ENCODE measurements at places on chromosomes 6 and 20.

- peak; percentile 73 for ATAC-seq
These were observed 13.9 kb upstream of the KLHL31 start for GRCh38 chr6:53679446-53679933.

DNA sequence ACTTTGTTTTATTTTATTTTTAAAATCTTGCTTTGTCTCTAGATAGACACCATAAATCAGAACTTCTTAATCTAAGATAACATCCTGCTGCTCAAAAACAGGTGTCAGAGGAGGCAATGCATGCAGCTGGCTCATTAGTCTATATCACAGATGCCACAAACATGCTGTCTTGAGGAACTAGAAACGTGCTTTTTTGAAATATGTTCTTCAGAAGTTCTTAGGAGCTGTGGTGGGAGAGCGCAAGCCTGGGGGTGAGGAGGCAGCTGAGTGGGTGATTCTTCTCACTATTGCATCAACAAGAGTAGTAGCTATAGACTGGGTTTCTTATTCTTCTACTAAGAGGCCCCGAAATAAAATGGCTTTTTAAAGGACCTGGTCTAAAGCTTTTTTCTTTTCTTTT, 23.4 kb downstream of the IL22RA2 start:
- no peak for ATAC-seq

GRCh38 chr6:120005292-120005976, 655.9 kb upstream of the MAN1A1 start:
- ATAC-seq, result peak; percentile 95

DNA sequence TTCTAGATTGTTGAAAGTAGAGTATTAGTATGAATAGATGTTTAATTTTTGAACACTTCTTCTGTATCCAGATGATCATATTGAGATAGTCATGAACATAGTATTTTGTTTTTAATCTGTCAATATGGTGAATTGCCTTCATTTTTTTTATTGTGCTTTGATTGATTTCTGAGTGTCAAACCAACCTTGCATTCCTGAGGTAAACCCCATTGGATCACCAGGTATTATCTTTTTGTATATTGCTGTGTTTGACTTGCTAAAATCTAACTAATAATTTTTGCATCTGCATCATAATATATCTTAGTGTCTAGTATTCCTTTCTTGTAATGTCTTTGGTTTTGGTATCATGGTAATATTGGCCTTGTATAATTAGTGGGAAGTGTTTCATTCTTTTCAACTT, 25.5 kb downstream of the SERPINB1 start:
- ATAC-seq, result no peak

GRCh38 chr6:40176152-40176551, 241.9 kb upstream of the MOCS1 start:
- no peak for ATAC-seq

GRCh38 chr6:5516036-5516435, 254.7 kb downstream of the FARS2 start:
- no peak for ATAC-seq

DNA sequence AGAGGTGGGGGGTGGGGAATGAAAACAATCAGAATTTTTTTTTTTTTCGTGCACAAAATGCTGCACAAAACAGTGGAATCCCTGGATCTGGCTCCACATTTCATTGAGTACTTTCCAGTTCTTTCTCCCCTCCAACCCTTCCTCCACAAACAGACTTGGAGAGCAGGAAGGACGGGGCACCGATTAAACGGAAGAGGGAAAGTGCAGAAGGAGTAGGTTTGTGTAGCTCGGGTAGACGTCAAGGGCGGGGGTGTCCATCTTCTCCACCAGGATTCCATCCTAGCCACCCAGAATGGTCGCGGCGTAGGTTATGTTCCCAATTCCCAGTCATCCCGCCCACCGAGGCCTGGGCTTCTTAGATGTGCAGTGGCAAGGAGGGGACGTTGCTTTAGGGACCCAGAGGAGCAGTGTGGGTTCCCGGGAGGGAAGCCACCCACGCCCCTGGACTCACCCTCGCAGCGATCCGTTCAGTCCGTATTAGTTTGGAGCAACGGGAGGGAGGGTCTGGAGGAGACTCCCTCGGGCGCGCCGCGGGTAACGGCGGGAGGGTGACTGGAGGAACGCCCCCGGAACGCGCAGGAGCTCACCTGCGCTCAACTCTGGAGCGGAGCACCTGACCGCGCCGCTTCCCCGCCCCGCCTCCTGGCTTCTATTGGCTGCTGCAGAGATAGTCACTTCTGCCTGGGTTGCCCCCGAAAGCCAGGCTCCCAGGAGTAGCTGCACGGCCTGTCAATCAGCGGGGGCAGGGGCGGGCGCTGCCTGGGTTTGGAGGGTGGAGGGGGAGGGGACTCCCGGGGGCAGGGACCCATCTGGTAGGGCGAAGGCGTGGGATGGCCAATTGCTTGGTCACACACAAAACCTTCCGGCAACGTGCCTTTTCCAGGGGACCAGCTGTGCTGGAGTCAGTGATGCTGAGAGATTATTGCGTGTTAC, at the start of gene ENPP5:
Gene ENPP5 (minus strand): TSS at position 624 of the 933 bp plus-strand sequence. CDS start 2,718 bp downstream, outside the sequence.
- no peak for ATAC-seq

GRCh38 chr6:12535586-12536314, 180.8 kb upstream of the PHACTR1 start:
- ATAC-seq, result no peak

GRCh38 chr6:77466055-77466450, 2.8 kb upstream of the HTR1B start:
- peak; percentile 84 for ATAC-seq

DNA sequence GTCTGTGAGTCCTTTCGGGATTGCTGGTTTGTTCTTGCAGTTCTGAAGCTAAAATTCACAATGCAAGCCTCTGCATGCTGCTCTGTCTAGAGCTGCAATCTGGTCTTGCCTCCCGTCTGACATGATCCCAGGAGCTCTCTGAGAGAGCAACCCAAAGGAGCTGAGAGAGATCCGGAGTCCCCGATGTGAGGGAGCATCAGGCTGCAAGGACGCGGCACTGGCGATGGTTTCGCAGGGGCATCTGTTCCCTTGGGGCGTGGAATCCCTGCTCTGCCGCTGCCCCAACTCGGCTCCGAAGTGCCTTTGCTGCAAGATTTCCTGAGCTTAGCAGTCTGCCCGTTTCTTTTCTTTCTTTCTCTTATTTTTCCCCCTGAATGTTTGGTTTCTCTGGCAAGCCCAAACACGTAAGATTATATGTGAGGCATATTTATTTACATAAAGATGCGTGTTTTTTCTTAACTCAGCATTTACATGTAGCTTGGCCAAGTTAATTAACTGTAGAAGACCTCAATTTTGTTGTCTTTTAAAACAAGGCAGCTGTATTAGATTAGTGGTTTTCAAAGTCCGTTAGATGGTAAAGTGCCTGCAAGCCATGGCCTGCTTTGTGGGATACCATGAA, 873.0 kb downstream of the KIF16B start:
- ATAC-seq, result no peak

- ATAC-seq, result peak; percentile 91
These were observed 75.5 kb downstream of the NOL4L start for GRCh38 chr20:32509639-32510066.

DNA sequence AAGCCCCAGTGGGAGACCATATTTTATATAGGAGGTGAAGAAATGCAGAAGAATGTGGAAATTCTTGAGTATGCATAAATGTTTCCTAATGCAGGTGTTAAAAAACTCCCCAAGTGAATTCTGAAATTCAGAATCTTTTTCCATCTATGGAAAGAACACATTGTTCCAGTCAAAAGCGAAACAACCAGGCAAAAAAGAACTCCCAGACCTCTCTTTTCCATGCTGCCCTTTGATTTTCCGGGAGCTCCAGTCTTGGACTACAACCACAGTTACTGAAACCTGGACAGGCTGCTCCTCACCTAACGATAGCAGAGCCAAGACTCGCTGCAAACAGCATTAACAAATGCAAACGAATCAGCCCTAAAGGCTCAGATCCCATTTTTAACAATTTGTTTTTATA, 108.7 kb upstream of the CNKSR3 start:
- ATAC-seq, result no peak

DNA sequence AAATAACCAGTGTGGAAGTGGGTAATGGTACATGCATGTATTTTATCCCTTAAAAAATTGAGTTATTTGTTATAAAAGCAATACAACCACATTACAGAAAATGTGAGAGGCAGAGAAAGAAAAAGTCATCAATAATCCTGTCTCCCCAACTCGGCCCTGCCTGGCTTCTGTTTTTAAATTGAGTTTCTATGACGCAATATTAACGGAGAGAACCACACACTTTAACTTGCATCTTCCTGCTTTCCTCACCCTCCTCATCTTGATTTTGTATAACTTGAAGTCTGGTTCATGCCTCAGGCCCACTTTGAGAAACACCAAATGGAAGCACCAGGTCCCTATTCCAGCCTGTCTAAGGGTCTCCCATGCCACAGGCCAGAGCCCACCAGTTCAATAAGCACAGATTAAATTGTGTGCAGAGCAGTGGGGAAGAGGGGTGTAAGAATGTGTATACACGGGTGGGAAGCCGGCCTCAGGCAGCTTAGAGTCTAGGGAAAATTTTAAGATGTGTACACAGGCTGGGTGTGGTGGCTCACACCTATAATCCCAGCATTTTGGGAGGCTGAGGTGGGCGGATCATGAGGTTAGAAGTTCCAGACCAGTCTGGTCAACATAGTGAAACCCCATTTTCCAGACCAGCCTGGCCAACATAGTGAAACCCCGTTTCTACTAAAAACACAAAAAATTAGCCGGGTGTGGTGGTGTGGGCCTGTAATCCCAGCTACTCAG, 15.9 kb downstream of the KCNK5 start:
- no peak for ATAC-seq

DNA sequence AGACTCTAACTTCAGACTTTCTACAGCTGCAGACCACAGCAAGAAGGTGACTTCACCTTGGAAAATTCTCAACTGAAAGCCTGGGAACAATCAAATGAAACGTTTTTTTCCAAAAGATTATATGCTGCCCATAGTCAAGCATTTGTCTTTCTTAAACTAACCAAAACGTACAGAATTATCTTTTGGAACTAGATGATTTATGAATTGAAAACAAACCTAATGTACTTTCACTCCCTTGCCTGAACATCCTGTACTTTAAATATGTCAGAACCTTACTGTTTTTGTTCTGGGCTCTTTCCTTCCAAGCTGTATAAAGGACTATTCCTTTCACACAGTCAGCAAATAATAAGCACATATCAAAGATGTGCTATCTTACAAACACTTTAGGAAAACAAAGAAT, 62.4 kb upstream of the TNFAIP3 start:
- ATAC-seq, result no peak

GRCh38 chr6:156944412-156944811, 167.2 kb downstream of the ARID1B start:
- no peak for ATAC-seq

- ATAC-seq, result peak; percentile 74
These were observed 42.0 kb upstream of the ESR1 start for GRCh38 chr6:151765444-151765886.

- ATAC-seq, result no peak
These were observed 149.2 kb upstream of the EXOC2 start for GRCh38 chr6:842141-842540.

DNA sequence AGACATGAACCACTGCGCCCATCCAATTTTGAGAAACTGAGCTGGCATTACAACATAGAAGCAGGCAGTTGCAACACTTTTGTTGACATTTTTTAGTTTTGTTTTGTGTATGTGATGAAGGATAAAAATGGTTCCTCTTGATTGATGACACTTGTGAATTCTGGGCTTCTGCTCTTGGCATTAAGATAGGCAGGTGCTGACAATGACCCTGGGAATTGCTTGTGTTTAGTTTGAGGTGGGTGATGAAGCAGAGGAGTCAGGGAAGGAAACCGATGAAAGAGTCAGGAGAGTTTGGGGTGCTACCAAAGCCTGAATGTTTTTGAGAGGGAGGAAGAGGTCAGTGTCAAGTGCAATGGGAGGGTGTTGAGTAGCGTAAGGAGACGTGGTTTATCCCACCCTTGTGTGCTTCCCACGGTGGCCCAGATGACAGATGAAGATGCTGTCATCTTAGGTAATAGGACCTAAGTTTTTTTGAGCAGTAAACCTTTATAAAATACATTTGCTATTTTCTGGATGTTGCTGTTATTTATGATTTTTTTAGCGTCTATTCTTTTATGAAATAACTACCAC, 19.4 kb downstream of the CDS2 start:
- ATAC-seq, result no peak

DNA sequence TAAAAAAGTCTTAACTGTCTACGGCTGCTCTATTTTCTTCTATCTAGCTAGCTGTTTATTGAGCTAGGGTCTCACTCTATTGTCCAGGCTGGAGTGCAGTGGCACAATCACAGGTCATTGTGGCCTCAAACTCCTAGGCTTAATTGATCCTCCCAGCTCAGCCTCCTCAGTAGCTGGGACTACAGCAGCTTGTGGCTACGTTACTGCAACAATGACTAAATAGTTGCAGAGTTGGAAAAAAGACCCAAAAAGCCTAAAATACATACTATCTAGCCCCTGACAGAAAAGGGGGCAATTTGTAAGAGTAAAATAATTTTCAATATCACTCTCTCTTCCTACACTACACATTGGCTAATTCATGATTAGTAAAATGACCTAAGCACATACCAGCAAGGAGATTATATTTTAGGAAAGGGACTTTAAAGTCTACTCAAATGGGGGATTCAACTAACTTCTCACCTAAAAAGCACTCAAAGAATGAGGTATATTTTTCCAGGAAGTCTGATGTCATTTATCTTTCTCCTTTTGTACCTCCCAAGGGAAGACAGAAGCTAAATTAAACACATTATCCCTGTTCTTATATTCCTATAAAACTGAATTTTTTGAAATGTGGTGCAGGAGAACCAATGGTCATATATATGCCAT, 82.8 kb downstream of the ZMYND8 start:
- peak; percentile 2 for ATAC-seq

DNA sequence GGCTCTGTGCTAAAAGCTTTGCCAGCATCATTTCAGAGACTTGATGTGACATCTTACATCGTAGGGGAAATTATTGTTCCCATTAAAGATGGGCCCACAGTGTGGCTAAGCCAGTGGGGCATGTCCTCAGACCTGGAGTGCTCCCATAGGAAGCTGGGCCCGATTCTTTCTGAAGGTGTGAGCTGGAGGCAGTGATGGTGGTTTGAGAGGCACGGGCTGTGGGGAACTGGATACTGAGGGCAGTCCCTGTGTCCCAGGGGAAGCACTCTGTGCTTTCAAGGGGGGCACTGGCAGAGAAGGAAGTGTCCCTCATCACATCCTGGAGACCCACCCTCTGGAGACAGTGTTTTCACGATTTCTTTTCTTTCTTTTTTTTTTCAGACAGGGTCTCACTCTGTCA, 8.6 kb upstream of the FAM110A start:
- no peak for ATAC-seq

GRCh38 chr6:2980465-2980855, 9.1 kb upstream of the SERPINB6 start:
- ATAC-seq, result no peak

GRCh38 chr6:82588020-82588419, 224.4 kb downstream of the TPBG start:
- peak; percentile 31 for ATAC-seq

DNA sequence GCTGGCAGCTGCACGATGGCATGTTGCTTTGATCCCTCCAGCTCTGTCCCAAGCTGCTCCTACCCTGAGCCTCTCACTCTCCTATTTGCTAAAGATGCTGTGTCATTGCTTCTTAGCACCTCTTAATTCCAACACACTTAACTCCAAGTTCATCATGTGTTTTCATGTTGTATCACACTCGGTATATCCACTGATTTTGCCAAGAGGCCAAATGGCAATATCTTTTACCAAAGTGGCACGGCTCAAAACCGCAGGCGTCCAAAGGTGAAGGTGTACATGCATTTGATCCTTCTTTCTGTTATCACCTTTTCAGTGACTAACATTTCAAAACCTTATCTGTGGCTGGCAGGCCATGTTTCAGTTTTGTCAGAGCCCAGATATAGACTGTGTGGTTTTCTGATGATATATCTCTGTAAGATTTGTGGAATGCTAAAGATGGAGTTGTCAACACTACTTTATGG, 217.0 kb downstream of the TBX18 start:
- ATAC-seq, result no peak
